ENCODE measurements at places on chromosomes 5 and 9.

- DNase-seq: no peak
Measured at GRCh38 chr9:33350310-33350709, 52.1 kb downstream of the AQP7 start.

DNA sequence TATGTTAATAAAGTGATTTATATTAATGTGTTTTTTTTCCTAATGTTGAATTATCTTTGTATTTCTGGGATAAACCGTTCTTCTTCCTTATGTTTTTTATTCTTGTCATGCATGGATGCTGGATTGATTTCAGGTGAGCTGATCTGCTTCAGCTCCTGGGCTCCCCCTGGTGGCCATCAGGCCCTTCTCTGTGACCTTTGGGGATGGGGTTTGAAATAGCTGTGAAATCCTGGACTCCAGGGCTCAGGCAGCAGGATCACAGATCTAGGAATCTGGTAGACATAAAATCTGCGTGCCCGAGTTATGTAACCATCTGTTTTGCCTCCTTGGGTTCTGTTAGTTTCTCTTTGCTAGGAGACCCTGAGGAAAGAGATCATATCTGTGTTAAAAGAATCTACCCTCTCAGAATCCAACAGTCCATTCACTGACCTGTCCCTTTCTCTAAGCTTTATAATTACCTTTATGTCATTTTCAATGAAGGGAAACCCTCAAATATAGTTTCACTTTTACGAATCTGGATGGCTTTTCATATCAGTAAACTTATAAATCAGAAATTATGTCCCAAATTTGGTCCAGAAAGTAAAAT lies 12.2 kb upstream of the OR13J1 start:
- peak; percentile 94 for DNase-seq

DNA sequence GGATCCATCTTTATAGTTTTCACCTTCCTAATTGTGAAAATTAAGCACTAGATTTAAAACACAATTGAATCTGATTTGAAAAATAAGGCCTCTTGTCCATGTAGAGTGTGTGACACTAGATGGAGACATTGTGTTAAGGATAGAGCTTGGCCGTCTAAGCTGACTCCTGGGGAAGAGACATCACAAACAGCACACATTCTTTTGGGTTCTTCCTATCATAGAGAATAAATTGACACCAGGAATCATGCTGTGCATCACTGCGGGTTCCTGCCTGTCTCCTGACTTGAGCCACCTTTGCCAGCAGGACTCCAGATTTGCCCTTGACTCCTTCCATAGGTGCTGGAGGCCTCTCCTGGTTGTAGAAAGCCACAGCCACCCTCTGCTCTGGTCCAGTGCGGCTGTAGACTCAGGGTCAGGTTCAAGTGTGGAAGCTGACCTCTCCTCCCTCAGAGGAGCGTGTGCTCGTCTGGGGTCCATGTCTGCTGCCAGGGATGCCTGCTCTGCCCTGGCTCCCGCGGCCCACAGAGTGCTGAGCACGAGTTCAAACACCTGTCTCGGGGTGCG lies 11.2 kb downstream of the ROPN1L start:
- DNase-seq: peak; percentile 82

GRCh38 chr5:179763215-179763945 lies 30.4 kb upstream of the LTC4S start:
- peak; percentile 84 for DNase-seq

- no peak for DNase-seq
Measured at GRCh38 chr5:13519131-13519530, 425.4 kb downstream of the DNAH5 start.

DNA sequence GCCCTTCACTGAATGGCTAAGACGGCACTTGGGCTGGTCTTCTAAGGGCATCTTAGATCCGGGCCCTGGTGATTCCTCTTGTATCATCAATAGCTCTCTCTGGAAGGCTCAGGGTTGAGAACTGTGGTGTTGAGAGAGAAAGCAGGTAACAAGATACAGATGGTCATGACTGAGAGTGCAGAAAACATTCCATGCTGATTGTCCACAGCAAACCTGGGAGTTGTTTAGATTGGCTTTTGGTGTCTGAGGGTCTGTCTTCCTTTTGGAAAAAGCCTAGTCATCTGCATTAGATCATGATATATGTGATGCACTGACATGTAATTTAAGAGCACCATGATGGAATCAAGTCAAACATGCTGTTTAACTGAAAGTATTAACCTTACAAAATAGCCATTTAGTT lies 331.9 kb downstream of the ADAMTS6 start:
- no peak for DNase-seq

- DNase-seq: peak; percentile 9
Measured at GRCh38 chr9:19102181-19102630, 498 bp downstream of the HAUS6 start.

DNA sequence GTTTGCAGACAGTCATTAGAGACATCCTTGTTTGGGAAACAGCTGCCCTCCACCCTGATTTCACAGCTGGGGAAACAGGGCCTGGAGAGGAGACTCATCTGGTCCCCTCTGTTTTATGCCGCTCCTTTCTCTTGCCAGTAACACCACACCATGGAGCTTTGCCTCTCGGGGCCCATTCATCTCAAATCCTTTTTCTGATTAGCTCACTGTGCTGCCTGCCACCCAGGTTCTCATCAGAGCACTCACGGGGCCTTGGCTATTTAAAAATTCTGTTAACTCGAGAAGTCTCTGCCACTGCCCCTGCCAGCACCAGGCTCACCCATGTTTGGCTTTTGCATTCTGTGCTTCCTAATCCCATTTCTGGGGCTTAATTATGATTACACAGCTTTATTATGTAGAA lies 36.8 kb upstream of the C5orf58 start:
- no peak for DNase-seq

DNA sequence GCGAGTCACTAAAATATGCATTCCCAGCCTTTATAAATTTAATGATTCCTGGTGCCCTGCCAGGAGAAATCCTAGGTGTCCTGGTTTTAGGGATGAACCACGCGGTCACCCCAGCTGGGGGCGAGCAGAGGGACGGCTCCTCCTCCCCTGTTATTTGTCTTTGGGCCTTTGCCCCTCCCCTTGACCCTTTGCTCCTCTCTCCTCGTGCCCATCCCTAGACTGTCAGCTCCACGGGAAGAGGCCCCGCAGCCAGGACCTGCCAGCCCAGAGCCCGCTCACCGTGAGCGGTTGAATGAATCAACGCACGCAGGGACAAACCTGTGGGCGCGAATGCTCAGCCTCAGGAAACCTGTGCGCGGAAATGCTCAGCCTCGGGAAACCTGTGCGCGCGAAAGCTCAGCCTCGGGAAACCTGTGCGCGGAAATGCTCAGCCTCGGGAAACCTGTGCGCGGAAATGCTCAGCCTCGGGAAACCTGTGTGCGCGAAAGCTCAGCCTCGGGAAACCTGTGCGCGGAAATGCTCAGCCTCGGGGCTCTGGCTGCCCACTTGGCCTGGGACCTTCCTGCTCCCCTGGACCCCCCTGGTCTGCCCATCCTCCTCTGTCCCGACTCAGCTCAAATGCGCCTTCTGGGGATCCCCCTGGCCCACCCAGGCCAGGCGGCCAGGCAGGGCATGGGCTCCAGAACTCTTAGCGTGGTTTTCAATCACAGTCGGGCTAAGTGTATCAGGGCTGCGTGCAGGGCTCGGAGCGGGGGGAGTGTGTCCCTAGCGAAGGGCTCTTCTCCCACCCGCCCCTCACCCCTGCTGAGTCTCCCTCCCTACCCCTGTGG lies 140.5 kb upstream of the COL5A1 start:
- no peak for DNase-seq

GRCh38 chr5:135974021-135974600 lies 19.3 kb upstream of the LECT2 start:
- no peak for DNase-seq
